Mesenteric fat pad (tissue), 1 donor: ENCODE measurements at places on chromosomes 6 and 20. TPM values are rescaled to one million over a fixed set of nuclear protein-coding genes. Genes with fewer than 3 reads are reported as not detected.

- no peak for DNase-seq
Measured at GRCh38 chr6:16089232-16090062, 39.4 kb upstream of the MYLIP start.

DNA sequence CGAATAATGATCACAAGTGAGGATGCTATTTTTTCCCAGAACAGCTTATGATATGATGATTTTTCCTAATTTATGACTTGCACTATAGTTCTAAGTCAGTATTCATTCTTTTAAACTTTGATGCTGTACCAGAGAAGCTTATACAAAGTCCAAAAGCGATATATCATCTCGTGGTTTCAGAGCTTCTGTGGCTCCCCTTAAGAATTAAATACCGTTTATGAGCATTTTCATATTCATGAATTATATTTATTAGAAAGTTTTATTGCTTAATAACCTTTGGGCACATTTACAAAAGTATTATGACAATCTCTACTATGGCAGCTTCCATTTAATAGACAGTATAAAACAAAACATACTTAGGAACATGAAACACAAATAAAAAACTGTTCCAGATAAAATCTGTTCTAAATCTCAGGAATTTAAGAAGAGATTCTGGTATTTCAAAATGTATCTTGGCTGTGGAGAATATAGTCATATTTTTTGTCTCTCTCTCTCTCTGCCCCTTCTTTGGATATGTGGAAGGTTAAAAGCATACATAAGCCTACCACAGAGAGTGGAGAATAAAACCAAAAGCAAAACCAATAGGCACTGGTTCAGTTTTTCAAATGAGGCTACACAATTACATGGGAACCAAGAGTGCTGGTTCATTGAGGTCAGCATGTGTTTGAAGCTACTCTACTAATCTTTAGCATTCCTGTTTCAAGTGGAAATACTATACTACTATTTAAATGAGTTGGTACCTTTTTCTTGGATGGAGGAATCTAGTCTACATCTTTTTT, 884.5 kb upstream of the GJE1 start:
- DNase-seq: no peak

DNA sequence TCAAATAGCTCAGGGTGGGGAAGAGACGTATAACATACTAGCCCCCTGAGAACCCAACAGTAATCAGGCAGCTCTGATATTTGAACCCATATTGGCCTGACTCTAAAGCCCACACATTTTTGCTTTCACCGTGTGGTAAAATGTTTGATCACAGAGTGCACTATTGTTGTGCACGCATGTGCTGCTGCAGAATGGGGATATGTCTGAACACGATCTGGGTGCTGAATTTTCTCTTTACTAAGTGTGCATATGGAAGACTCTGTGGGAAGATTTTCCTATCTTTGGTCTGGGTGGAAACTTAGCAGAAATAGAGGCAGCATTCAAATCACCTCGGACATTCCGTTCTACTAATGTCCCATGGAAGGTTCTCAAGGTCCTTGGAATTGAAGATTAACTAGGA, 800.1 kb downstream of the TFAP2A start:
- DNase-seq: no peak

DNA sequence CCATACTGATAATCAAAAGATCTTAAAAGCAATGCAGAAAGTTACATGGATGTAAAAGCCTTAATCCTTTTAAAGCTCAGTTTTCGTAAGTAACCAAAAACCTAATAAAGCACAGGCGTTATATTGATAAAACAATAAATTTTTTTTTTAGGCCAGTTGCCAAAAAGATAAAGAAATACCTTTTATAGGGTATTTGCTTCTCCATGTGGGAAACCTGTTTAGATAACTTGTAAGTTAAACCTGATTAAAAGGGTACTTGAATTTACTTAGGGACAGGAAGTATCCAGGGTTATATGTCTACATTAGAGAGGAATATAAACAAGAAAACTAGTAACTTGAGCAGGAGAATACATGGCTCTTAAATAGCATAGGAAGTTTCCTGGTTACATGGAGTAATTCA, 21.1 kb downstream of the FBXO9 start:
- no peak for DNase-seq

DNA sequence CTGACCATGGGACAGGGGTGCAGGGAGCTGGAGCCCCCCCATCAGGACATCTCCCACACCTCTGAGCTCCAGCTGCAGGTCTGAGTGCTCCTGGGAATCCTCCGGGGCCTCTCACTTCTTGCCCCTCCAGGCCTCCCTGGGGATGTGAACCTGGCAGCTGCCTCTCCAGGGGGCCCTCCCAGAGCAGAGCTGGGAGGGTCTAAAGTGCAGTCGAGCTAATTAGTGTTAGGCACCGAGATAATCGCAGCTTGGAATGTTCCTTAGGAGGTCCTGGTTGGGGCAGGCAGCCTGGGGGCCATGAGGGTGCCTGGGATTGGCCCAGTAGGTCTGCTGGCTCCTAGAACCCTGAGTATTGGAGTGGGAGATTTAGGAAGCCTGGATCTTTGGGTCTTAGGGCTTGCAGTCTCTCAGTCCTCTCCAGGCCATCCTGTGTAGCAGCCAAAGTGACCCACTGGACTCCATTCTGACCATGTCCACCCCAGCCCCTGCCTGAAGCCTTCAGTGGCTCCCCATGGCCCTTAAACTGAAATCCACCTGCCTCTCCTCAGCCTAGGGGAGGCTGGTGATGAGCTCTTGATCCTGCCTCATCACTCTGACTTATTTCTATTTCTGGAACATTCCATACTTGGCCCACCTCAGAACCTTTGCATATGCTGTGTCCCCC, 26.0 kb downstream of the CEBPB start:
- DNase-seq: no peak

- no peak for DNase-seq
Measured at GRCh38 chr6:111663692-111664564, 58.2 kb upstream of the TRAF3IP2 start.

DNA sequence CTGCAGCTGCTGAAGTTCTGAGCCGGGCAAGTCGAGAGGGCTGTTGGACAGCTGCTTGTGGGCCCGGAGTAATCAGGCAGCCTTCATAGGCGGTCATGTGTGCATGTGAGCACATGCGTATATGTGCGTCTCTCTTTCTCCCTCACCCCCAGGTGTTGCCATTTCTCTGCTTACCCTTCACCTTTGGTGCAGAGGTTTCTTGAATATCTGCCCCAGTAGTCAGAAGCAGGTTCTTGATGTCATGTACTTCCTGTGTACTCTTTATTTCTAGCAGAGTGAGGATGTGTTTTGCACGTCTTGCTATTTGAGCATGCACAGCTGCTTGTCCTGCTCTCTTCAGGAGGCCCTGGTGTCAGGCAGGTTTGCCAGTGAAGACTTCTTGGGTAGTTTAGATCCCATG, 21.2 kb upstream of the MAPK13 start:
- no peak for DNase-seq

- no peak for DNase-seq
Measured at GRCh38 chr6:127854009-127854408, 46.8 kb downstream of the THEMIS start.

DNA sequence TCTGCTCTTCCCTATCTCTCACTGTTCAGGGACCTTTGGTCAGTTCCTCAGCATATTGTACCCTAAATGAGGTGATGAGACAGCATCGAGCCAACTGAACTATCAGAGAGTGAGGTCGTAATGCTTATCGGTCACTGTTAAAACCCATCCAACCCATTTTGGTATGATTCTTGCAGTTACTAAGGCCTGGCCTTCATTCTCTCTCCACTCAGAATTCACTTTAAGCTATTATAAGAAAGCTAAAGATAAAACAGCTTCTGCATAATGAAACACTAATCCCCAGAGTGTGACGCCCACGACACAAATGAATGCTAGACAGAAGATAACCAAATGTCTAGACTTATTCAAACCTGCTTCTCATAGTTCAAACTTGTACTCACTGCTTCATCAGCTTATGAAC, 175.8 kb downstream of the GMPR start:
- no peak for DNase-seq

GRCh38 chr20:36402708-36403107, 96.6 kb downstream of the DLGAP4 start:
- no peak for DNase-seq

DNA sequence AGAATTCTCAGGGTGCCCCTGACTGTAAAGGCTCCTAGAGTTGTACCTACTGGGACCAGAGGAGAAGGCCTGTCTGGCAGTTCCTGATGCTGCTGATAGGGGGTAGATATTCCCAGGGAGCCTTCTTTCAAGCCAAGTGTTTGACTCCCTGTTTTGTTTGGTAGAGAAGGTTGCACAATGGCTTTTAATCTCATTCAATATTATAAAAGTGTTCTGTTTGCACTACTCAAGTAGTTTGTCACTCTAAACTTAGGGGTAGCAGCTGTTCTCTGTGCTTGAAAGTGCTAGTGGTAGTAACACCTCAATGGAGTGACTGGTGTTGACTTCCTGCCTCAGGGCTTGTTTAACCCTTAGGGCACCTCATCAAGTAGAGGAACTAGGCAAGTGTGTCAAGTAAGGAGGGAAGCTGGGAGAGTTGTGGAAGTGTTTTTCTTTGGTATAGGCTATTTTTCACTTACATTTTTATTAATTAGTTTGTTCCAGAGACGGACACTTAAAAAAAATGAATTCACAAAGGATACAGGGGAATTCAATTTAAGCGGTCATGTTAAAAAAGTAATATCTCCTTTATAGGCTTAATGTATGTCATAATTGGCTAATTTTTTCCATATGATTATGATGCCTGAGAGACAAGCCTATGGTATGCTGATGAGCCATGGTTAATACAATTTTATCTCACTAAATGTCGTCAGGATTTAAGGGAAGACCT, 38.1 kb downstream of the BICRAL start:
- no peak for DNase-seq

DNA sequence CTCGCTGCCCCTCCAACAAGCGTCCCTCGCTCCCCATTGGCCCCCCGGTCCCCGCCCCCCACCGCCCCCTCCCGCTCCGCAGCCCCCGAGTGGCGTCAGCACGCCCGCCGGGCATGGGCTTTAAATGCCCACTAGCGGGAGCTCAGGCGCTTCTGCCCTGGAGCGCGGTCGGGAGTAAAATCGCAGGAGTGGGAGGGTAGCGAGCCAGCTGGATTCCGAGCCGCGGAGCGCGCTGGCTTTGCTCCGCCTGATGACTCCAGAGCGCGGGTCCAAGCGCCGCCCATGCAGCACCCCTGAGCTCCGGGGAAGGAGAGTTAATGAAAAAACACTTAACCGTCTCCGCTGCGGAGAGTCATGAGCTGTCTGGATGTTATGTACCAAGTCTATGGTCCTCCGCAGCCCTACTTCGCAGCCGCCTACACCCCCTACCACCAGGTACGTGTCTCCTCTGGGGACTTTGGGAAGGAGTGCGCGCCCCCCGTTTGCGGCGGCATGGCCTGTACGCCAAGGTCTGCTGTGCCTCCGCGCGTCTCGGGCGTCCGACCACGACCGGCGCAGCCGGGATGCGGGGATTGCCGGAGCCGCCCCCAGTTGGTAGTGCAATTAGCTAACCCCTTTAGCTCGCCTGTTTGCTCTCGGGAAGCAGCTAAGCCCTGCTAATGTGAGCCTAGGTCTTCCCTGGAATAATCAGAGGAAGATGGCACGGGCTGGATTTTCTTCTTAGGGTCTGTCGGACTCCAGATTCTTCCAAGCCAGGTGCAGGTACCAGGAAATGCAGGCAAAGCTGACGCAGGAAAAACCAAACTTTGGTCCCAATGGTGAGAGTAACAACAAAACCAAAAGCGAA, at the start of gene VGLL2:
Gene VGLL2, plus strand, starts transcription at position 149 of the 847 bp plus-strand sequence. Its CDS starts 206 bp downstream, at position 355.
- no peak for DNase-seq

GRCh38 chr6:47908271-47908670, 126.4 kb downstream of the OPN5 start:
- DNase-seq: no peak

DNA sequence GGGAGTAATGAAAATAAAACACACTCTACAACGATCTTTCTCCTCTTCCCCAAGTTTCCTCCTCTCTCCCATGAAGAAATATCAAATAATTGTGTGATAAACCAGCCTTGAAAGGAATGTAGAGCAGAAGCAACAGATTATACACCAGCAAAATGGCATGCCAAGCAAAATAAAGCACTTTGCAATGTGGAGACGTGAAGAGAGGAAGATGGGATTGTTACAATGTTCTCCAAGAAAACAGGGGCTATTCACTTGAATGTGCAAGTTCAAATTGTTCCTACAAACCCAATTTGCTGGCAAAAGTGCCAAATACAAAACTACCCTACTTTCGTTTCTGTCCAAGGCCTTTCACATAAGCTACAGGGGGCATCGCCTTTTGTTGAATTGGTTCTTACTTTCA, 185.1 kb downstream of the PDE7B start:
- no peak for DNase-seq

- no peak for DNase-seq
Measured at GRCh38 chr6:12804952-12805645, 88.5 kb downstream of the PHACTR1 start.

DNA sequence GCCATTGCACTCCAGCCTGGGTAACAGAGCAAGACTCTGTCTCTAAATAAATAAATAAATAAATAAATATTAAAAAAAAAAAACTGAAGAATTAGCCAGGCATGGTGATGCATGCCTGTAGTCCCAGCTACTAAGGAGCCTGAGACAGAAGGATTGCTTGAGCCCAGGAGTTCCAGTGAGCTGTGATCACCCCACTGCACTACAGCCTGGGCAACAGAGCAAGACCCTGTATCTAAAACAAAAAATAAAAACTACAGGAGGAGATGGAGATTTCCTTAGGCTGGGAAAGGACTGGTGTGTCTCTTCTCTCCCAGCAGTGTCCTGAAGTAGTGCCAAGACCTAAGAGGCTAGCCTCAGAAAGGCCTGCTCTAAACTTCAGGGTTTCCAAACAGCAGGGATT, 8.1 kb upstream of the GTF3C6 start:
- DNase-seq: no peak

GRCh38 chr6:108395297-108395696, 100.4 kb downstream of the AFG1L start:
- no peak for DNase-seq

The SEMG1 gene
- not detected for total RNA-seq

The HLA-DQB1 gene
- total RNA-seq: 21.5 TPM

The OOEP gene
- total RNA-seq: not detected

The CCDC28A gene
- total RNA-seq: 9.1 TPM

The NTSR1 gene
- total RNA-seq: not detected

The DDX43 gene
- total RNA-seq: 0.32 TPM

The ZNF165 gene
- total RNA-seq: 0.19 TPM

The SLC17A1 gene
- not detected for total RNA-seq

The SLC22A16 gene
- 1.4 TPM for total RNA-seq
